ENCODE measurements at places on chromosomes 13 and 19.
A peak's percentile ranks its signal among the peaks of the same experiment; 100 is the strongest.

DNA sequence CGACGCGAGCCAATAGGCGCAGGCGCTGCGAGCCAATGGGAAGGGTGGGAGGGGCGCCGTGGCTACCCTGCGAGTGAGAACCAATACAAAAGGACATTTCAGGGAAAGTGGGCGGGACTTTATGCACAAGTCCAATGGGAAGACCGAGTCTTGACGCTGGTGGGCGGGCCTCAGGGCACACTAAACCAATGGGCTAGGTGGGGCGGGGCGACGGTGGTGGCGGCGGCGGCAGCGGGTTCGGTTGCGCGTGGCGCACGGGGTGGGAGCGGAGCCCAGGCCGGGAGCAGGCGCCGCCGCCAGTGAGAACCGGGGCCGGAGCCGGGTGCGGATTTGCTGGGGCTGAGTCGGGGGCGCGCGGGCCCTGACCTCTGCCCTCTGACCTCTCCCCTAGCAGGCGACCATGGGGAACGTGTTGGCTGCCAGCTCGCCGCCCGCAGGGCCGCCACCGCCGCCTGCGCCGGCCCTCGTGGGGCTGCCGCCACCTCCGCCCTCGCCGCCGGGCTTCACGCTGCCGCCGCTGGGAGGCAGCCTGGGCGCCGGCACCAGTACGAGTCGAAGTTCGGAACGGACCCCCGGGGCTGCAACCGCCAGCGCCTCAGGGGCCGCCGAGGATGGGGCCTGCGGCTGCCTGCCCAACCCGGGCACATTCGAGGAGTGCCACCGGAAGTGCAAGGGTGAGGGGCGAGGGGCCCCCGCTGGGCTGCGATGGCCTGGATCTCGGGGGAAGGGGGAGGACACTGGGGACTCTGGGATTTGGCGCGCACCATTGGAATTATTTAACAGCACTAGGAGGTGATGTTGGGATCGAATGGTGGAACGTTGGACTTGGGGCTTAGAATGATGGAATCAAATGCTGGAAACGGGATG is at the start of gene TOMM40:
TOMM40 (plus strand) TSS at position 239 of the 867 bp plus-strand sequence; CDS start at position 401, 162 bp downstream.
- DNase-seq = peak; percentile 100

GRCh38 chr13:38223089-38223488 is 126.6 kb upstream of the UFM1 start:
- no peak for DNase-seq

- no peak for DNase-seq
These were observed 13.3 kb downstream of the SIAH3 start for GRCh38 chr13:45838171-45838745.

- DNase-seq = peak; percentile 3
These were observed 4.9 kb upstream of the SMIM17 start for GRCh38 chr19:56637976-56638555.

GRCh38 chr13:33380487-33381079 is 95.0 kb upstream of the STARD13 start:
- no peak for DNase-seq

GRCh38 chr19:45958769-45959516 is 14.7 kb downstream of the NOVA2 start:
- DNase-seq = no peak

DNA sequence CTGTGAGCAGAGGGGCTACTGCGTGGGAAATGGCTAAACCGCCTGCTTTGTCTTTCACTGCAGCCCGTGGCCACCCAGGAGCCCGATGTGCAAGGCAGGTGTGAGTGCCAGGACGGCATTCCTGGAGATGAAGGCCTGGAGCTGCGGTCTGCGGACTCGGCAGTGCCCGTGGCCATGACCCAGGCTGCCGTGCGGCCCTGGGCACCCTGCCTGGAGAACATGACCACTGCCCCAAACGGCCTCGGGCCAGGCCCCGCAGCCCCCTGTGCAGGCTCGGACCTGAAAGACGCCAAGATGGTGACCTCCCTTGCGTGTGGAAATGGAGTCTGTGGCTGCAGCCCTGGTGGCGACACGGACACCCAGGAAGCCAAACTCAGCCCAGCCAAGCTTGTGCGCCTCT is 62.2 kb downstream of the SPATA13 start:
- no peak for DNase-seq

GRCh38 chr13:113732961-113733950 is 25.8 kb upstream of the TMEM255B start:
- DNase-seq = no peak

DNA sequence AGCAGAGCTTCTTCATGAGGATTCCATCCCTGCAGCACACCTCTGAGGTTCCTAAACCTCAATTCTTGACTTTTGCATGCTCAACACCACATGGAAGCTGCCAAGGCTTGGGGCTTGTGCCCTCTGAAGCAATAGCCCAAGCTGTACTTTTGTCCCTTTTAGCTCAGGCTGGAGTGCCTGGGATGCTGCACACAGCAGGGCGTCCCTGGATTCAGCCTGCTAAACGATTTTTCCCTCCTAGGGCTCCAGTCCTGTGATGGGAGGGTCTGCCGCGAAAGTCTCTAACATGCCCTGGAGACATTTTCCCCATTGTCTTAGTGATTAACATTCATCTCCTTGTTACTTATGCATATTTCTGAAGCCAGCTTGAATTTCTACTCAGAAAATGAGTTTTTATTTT is 98.3 kb downstream of the SLITRK5 start:
- DNase-seq = no peak

DNA sequence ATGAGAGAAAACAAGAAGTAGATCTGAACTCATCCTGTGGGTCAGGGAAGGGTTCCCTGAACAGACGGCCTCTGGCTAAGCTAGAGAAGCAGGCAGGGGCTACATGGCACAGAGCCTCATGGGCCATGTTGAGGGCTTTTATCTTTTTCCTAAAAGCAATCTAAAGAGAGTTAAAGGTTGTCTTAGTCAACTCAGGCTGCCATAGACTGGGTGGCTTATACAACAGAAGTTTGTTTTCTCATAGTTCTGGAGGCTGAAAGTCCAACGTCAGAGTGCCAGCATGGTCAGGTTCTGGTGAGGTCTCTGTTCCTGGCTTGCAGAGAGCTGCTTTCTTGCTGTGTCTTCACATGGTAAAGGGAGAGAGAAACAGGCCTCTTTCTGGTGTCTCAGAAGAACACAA is 2.9 kb upstream of the MBNL2 start:
- DNase-seq = no peak

- no peak for DNase-seq
These were observed 787 bp downstream of the ZNF580 start for GRCh38 chr19:55641426-55642152.

- DNase-seq = no peak
These were observed 7.4 kb downstream of the HPN start for GRCh38 chr19:35048911-35049411.
